ENCODE measurements at places on chromosomes 11 and 22. TPM values are rescaled to one million over a fixed set of nuclear protein-coding genes. Genes with fewer than 3 reads are reported as not detected.

Gene LDHAL6A
- total RNA-seq: not detected

Gene KRTAP5-8
- not detected for total RNA-seq

Gene GAL3ST3
- not detected for total RNA-seq

Gene APOA1
- 0.56 TPM for total RNA-seq

Gene CCDC89
- total RNA-seq: 9.4 TPM

DNA sequence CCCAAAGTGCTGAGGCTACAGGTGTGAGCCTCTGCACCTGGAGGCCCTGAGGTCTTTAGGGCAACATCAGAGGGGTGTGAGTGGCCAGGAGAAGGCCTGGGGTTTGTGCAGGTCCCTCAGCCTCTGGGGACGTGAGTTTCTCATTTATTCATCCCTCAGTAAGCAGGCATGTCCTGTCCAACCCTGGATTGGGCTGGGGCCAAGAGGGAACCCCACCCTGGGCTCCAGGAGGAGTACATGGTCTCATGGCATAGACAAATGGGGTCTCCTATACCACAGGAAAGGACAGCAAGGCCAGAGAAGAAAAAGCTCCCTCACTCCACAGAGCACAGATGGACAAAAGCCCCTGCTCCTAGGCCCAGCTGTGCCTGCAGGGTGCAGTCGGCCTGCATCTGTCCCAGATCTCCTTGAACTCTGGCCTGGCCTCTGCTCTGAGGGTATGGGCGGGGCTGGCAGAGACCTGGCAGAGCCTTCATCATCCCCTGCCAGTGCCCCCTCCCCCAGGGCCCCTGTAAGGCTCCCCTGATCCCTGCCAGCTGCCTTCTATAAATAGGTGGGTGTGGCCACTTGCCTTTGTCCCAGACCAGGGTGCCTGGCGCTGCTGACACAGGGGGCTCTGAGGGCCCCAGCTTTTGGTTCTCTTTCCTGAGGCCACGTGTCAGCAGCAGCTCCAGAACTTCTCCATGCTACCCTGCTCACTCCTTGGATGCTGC, 34.6 kb downstream of the A4GALT start:
- no peak for DNase-seq

GRCh38 chr11:77150836-77151235, 22.8 kb downstream of the MYO7A start:
- DNase-seq: no peak

DNA sequence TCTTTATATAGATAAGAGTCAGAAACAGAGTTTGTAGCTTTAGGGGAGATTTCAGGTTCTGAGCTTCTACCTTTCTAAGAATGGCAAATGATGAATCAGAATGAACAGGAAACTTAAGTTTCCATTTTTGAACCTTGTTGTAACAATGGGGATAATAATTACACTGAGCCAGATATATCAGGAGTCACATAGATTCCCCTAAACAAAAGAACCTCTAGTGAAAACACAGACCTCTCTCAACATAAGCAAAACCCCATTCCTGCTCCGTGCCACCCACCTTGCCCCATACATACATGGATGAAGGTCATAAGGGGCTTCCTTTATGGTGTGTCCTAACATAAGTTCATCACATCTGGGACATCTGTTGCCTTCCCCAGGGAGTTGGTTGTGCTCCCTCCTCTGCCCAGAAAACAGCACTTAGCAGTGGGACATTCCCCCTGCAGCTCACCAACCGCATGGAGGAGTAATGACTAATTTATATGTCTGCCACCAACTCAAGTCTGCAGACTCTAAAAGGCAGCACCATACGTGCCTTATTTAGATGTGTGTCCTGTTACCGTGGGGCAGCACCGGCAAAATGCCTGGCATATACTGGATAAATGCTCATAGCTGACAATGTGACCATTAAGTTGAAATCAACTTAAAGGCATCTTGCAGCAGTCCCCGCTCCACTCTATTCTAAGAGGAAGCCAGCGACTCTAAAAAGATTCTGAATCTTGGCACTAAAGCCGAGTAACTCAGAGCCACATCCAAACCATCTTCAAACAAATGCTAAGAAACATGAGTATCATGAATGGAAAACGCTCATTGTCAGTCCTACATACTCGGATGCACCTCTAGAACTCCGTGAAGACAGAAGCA, 8.0 kb downstream of the JAML start:
- DNase-seq: no peak

DNA sequence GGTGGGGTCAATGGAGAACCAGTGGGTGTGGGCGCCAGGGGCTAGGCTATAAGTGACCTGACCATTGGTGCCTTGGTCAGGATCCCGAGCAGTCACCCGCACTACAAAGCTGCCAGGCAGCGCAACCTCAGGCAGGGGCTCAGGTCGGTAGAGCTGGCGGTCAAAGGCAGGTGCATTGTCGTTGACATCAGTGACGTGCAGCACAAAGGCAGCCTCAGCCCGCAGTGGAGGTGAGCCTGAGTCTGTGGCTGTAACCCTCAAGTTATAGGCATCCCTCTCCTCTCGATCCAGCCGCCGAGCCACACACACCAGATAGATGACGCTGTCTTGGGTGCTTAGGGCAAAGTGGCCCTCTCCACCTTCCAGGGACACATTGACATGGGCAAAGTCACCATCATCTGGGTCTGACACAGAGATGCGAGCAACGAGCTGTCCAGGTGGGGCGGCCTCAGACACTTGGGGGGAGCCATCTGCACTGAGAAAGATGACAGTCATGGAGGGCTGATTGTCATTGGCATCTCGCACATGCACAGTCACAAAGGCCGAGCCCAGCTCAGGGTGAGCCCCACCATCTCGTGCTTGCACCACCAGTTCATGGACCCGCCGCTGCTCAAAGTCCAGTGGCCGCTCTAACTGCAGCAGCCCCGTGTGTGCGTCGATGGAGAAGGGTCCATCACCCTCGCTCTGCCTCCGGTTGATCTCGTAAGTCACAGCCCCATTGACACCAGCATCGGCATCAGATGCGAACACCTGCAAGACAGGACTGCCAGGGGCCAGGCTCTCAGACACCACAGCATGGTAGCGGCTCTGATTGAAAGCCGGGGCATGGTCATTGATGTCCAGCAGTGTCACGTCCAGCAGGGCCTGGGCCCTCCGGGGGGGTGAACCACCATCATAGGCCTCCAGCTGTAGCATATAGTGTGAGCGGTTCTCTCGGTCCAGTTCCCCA, 15.3 kb downstream of the DCHS1 start:
- DNase-seq: no peak

All from IMR-90 (cell line).